Stimulated activated CD4-positive, alpha-beta T cell treated with anti-CD3 and anti-CD28 coated beads, Interleukin-2, amount 100 ng/mL, for 48 hours (primary cell): ENCODE measurements at places on chromosomes 1 and 21.

DNA sequence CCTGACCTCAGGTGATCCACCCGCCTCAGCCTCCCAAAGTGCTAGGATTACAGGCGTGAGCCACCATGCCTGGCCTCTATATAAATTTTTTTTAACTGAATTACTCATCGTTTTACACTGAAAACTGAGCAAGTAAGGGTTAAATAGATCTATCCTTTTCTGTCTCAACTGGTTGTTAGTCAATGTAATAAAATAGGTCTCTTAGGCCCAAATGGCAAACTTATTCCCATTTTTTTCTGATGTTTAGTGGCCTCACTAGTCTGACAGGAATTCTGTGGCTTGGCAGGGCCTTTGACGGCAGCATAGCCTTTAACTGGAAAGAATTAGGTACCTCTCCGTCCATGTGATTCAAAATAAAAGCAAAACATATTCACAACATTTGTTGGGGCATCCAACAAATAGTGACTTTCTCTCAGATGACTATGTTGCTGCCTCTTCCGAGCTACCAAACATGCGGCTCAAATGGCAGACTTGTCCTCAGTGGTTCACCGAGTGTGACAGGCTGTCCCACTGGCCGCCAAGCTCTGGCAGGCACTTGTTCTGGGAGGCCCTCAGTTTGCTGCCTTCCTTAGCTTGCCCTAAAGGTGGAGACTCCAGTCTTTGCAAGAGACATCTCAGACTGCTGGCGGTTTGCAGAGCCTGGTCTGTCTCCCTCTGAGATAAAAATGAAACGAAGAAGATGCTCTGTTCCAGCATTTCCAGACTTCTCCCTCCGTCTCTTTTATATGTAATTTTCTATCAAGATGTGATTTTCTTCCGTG is 17.4 kb downstream of the ATP1A4 start:
- DNase-seq: no peak

DNA sequence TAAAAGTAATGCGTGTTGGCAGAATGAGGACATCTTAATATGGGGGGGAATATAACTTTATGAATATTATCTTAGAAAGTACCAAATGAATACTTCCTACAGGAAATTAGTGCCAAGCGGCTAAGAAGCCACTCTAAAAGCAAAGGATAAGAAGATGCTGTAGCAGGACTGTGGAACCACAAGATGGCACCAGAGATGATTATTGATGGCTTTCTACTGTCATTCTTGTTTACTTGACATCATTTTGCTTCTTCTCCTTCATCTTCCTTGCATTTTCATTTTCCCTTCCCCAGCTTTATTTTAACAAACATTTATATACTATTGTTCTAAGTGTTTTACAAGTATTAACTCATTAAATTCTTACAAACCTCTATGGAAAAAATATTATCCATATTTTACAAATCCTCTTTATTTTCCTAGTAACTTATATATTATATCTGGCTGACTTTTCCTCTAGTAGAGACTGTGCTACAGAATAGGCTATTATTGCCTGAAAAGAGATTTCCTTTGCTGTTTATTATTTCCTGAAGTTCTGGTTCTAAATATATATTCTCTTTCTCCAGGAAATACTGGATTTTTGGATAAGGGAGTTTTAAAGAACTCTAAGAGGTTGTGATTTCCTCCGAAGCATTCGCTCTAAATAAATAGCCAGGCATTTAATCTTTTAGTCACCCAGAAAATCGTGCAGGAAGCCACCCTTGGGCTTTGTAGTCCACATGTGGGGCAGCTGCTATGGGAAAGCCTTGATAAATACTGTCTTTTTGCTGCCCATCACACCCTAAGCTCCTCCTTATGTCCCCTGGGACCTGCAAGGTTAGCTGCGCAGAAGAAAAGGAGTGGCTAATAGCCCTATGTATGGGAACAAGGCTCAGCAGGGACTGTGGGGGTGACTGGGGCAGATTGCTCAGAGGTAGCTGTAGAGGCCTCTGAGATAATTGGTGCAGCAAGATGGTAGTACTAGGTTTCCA is 69.8 kb downstream of the TPR start:
- no peak for DNase-seq

DNA sequence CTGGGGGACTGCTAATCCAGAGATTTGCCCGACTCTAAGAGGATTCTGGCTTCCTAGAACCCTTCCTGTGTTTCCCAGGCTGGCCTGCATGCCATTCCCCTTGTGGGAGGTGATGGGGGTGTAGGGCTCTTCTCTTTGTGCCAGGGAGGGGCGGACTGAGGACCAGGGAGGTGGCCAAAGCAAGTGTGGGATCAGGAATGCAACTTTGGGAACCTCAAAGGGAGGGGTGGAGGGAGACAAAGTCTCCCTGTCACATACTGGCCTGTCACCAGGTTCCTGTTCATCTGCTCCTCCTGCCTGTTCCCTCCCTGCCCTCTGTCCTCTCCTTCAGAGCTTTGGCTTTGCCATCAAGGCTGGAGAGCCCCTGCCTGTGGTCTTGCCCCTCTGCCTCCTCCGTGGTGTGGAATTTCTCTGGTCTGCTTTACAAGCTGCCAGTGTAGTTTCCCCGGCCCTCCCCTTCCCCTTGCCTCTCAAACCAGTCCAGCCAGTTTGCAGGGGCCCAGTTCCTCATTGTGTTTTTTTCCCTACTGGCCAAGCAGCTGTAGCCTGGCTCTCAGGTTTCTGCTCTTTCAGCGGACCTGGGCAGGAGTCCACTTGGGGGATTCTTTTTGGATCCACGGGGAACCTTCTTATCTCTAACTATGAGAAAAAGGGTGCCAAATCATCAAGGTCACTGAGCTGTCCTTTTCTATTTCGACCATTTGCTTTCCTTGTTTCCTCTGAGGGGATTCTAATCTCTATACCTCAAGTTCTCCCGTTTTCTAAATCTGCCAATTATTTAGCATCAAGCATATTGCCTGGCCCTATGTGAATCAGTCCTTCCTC is 1.8 kb downstream of the CGN start:
- no peak for DNase-seq

GRCh38 chr1:54173681-54174080 is 20.9 kb upstream of the CDCP2 start:
- no peak for DNase-seq

- DNase-seq: no peak
Observed at GRCh38 chr1:6162773-6163172, 17.3 kb downstream of the CHD5 start.

DNA sequence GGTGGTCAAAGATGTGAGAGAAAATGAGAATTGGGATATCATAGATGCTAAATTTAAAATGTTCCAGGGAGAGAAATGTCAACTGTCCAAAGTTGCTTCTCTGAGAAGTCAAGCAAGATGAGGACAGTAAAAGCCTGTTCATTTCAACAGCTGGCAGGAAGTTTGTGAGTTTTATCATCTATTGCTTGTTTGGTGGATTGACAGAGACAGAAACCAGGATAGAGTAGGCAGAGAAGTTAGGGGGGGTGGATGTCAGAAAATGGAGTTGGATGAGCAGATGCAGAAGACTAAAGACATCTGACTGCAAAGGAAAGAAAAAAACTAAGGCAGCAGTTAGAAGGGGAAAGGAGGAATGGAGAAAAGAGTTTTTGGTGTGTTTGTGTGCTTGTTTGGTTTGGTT is 78.4 kb downstream of the AK5 start:
- no peak for DNase-seq

DNA sequence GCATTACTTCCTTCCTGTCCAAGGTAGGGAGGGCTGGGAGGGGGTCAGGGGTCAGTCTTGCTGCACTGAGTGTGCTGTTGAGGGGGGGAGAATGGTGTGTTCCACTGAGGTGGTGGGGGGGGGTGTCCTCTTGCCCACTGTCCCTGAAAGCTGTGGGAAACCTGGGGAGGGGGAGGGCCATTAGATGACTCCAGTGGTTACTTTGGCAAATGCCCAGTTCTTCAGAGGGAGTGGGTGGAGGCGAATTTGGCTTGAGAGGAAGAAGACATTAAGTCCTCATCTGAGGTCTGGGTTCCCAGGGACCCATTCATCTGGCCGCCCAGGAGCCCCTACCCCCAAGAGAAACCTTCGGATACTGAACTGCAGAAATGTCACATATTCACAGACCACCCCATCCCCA is 36.2 kb downstream of the MEF2D start:
- no peak for DNase-seq
